Brain pericyte (primary cell): ENCODE measurements at places on chromosomes 13 and 19.

- DNase-seq = no peak
These were observed 98.0 kb upstream of the SLC10A2 start for GRCh38 chr13:103164251-103164650.

GRCh38 chr13:45196622-45197021, 4.2 kb downstream of the KCTD4 start:
- DNase-seq = no peak

GRCh38 chr19:47274891-47275761, 441 bp downstream of the INAFM1 start:
- no peak for DNase-seq

DNA sequence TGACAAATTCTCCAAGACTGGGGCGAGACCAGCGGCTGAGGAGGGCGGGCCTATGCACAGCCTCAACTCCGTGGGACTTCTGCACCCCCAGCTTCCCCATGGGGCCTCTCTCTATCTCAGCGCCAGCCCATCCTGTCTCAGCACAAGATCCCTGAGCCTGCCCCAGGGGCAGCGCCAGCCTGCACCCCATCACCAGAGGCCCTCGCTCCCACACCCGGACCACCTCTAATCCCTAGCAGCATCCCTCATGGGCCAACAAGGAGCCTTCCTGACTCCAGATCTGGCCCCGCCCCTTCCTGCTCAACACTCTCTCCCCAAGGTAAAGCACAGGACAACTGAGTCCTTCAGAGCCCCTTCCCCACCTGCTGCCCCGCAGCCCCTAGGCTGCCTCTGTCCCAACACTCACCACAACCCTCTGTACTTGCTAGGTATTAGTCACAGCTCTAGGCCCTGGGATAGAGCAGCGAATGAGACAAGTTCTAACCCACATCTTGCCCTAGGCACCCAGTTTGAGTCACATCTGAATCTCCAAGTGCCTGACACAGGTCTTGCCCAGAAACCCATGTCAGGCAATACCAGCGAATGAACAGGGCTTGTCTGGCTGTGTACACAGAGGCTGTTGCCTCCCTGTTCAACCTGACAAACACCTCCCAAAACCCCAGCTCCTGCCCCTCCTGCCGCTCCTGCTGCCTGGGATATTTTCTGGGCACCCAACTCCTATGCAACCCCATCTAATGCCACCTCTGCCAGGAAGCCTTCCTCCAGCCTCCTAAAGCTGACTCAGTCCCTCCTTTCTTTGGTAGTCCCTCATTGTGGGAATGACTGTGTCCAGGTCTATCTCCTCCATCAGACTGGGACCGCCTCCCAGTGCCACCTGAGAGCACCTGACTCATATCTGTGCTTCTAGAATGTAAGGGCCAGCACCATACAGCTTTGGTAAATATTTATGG, 18.6 kb downstream of the GRIK5 start:
- DNase-seq = no peak

DNA sequence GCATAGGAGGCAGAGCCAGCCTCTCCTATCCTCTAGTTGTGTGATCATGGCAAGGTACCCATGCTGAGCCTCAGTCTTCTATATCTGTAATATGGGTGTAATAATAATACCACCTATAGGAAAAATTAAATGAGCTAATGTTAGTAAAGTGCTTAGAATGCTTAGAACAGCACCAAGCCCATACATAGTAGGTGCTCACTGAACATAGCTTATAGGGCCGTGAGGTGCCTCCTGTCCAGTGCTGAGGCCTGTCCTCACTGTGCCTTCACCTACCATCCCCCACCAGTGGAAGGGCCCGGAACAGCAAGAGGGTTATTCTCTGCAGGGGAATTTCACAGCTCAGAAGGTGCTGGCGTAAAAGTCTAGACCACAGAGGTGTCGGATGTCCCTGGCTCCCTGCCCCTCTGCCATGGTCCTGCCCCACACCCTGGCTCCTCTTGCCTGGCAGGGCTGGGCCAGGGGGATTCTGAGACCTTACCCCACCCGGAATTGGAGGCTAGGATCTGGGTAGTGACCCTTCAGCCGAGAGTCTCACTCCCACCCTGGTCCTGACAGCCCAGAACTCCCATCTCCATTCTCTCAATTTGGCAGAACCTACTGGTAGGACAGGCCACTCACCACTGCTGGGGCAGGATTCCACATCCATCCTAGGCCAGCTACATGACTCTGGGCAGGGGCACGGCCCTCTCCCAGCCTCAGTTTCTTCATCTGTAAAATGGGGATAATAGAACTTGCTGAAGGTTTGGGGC, 2.2 kb upstream of the SCN1B start:
- DNase-seq = no peak

DNA sequence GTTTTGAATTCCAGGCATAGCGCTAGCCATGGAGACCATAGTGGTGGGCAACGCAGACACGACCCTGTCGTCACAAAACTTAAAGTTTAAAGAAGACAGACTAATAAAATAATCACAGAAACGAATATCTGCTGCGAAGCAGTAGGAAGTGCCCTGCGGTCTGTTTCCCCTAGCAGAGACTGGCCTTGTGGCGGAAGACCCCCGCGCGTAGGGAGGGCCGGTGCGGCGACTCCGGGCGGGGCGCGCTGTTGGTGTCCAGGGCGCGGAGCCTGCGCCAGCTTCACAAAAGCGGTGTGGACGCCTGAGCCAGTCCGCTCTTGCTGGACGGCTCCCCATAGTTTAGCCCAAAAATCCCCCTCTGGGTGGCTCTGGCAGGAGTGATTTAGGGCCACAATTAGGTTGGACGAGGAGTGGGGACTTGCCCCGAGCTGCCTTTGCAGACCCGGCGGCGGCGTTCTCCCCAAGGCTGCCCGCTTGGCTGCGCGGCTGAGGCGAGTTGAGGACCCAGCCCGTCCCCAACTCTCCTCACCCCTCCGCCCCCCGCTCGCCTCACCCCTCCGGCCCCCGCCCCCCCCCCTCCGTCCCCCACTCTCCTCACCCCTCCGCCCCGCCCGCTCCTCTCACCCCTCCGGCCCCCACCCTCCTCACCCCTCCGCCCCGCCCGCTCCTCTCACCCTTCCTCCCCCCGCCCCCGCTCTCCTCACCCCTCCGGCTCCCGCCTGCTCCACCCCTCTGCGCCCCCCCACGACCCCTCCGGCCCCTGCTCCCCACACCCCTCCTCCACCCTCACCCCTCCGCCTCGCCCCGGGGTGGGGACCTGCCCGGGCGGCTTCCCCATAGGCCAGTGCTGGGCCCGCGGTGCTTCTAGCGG, 14.2 kb upstream of the LATS2 start:
- DNase-seq = no peak

GRCh38 chr13:30529085-30529834, 63.5 kb upstream of the HMGB1 start:
- DNase-seq = no peak
